ENCODE measurements at places on chromosomes 5 and 9.

DNA sequence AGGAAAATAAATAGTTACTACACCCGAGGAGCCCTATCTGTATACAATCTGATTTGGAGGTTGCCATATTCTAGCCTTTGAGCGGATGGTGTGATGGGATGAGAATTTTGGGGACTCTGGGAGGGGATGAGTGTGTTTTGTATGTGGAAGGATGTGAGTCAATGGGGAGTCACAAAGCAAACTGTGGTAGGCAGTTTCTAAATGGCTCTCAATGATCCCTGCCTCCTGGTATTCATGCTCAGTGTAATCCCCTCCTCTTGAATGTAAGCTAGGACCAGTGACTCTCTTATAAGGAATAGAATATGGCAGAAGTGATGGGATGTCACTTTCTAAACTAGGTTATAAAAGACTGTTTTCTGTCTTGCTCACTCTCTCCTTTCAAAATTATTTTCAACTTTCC lies 205.7 kb upstream of the RIOK2 start:
- no peak for DNase-seq

- no peak for DNase-seq
Observed at GRCh38 chr5:21398511-21398910, 1410.5 kb upstream of the CDH18 start.

GRCh38 chr9:75709698-75710097 lies 180.8 kb upstream of the PCSK5 start:
- DNase-seq, result peak; percentile 2

DNA sequence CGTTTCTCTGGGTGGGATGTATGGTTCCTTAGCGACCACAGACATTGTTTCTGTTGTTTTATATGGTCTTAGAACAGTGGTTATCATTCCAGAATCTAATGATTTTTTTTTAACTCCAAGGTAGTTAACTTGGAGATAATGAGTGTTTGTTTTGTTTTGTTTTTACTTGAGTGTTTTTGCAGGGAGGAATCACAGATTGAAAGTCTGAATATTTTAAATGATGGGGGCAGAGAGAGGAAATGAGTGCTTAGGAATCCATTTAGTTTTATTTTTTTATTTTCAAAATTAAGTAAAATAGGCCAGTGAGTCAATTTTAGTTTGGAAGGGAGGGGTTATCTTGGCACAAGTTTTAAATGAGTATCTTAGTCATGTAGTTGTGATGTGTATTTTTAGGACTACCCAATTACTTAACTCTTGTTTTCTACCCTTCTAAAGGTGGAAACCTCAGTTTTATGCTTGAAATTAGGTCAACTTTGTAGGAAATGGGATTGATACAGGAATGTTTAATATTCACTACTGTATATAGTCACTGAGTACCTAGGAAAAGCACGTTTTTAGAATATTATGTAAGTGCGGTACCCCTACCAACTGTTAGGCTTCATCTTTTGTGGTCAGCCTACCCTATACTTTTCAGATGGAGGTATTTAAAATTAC lies 2.0 kb downstream of the UBE2R2 start:
- DNase-seq, result no peak

GRCh38 chr5:68898951-68899471 lies 194.8 kb upstream of the SLC30A5 start:
- peak; percentile 33 for DNase-seq

DNA sequence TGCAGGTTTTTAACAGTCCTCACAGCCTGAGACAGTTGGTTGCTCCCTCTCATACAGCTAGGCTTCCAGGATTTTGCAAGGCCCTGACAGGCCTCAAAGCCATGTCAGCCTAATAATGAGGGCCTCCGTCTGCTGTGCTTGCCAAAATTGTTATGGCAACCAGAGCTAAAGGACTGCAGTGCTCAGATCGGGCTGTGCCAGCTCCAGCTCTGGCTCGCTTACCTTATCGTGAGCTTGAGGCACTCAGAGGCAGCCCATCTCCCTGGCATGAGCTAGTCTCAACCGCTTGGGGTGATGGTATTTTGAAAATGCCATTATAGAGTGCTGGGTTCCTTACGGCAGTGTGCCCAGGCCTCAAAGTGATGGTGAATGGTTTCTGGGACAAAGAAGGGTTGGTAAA lies 8.4 kb downstream of the MTAP start:
- no peak for DNase-seq

DNA sequence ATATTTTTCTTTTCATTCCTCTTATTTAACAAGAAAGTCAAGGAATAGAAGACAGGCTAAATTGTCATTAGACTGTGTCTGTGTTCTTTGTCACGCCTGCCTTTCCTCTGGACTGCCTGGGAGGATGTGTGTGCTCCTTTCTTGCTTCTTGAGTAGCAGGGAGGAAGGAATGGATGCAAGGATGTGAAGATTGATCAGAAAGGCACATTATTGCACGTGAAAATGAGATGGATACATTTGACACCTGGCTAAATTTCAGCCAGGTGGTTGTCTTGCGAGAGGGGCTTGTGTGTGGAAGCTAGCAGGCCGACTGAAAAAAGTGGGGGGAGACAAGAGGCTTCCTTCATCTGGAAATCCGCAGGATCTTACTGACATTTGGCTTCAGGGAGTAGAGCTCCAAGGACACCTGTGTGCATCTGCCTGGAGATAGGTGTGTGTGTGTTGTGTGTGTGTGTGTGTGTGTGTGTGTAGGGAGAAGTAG lies 200.1 kb downstream of the MEF2C start:
- DNase-seq, result no peak
